ENCODE measurements at places on chromosomes 6 and 20.
A peak's percentile ranks its signal among the peaks of the same experiment; 100 is the strongest.

DNA sequence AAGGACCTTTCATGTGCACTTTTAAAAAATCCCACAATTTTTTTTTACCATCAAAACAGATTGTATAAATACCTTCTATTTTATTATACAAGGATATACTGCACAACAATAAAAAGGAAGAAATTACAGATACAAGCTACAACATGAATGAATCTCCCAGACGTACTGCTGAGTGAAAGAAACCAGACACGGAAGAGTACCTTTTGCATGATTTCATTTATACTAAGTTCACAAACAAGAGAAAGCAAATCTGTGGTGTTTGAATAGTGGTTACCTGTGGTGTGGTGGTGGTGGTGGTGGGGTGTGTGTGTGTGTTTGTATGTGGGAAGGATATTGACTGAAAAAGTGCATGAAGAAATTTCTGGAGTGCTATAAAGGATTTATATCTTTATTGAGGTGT lies 6.8 kb upstream of the PLCB4 start:
- no peak for DNase-seq

DNA sequence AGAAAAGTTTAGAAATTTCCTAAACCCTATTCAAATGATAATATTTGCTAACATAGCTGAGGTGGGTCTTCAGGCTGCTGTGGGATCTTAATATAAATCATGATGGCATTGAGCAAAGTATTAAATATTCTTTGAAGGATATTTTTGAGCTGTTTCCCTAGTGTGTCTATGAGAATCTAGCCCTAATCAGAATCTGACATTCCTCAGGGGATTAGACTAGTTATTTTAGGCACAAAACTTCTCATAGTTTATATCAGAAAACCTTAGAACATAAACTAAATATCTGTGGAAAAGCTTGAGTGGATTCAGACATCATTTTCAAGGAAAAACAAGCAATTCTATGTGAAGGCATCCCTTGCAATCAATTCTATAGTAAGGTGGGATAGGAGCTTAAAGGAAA lies 594.5 kb downstream of the RFPL4B start:
- DNase-seq: no peak

- no peak for DNase-seq
Measured at GRCh38 chr6:149112976-149113375, 204.5 kb upstream of the TAB2 start.

GRCh38 chr6:42417641-42418112 lies 34.0 kb downstream of the TRERF1 start:
- DNase-seq: peak; percentile 75

DNA sequence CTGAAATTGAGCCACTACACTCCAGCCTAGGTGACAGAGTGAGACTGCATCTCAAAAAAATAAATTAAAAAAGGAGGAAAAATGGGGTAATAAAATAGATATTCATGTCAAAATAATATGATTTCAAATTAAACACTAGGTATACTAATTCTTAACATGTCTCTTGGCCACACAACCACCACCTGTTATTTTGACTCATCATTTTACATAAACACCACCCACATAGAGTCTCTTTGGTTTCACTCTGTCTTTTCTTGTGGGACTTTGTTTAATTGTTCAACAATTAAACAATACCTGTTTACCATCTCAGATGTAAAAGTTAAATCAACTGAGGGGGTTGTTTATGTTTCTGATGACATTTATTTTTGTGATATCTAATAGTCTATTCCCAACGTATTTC lies 476.8 kb upstream of the ADGRB3 start:
- DNase-seq: no peak

DNA sequence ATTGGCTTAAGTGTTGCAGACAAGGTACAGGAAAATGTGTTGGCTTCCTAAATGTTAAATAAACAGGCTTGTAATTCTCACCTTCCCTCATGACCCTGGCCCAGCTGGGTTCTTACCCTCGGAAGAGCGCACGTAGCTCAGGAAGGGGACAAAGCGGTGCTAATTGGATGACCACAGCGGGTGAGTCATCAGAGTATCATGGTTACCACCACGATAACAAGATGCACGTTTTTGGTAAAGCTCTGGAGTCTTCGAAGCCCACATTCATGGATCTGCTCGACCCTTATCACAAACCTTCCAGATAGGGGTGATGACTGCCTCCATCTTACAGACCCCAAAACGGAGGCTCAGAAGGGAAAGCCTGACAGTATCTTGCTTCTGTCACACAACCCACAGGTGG lies 32.8 kb downstream of the APCDD1L start:
- no peak for DNase-seq

DNA sequence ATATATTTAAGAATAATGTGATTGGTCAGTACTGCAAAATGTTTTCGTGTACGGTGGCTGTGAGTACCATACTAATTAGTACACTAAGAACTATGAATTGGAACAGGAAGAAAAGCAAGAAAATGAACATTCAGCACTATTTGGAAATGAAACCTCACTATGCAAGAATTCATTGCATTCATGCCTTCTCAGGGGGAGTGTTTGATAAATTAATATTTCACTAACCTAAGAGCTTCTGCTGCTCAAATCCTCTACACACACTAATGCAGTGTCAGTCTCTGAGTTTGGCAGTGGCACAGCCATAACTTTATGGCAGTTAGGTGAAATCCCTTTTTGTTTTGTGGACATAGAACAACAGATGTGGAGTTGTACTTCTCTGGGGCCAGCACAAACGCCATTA lies 60.1 kb downstream of the SLC16A10 start:
- no peak for DNase-seq

- DNase-seq: no peak
Measured at GRCh38 chr6:139981066-139981624, 606.7 kb upstream of the CITED2 start.

- no peak for DNase-seq
Measured at GRCh38 chr6:101824551-101825345, 431.2 kb downstream of the GRIK2 start.

- DNase-seq: no peak
Measured at GRCh38 chr6:1611322-1611571, 1.5 kb downstream of the FOXC1 start.

- DNase-seq: no peak
Measured at GRCh38 chr6:108004861-108005260, 46.9 kb upstream of the SEC63 start.

- no peak for DNase-seq
Measured at GRCh38 chr6:127918506-127919427, 17.9 kb upstream of the THEMIS start.

DNA sequence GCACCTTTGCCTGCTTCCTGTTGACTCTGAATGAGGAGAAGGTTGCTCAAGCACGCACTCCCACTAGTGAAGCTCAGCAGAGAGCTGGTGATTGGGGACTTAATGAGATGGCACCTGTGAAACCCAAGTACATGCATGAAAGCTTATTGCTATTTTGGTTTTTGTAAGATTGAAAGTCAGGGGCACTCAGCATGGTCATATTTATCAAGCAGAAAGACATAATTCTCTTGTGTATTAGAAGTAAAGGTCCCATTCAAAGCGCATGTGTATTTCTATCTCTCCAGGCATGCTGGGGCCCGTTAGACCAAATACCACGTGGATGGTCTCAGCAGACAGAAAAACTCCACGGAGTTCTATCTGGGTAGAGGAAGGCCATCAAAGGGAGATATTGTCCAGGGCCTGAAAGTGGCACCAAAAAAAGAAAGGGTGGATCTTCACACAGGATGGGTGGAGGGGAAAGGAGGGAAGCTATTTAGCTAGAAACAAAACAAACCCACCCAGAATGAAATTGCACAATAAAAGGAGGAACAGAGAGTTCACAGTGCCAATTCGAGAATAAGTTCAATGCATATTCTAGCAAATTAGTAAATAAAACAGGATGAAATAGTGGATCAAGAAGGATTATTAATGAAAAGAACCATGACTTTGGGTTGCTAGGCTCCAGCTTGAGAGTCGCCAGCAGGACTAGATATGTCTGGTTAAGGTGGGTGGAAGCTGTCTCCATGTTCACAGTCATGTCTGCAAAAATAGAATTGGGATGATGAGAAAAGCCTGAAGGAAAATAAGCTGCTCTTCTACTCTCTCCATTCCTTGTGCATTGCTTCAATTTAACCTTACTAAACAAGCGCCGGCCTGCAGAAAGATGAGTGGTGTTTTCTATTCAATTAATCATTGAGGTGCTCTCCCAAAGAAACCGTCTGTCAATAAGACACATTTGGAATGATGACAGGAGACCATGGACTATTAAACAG lies 224.9 kb upstream of the DTNBP1 start:
- no peak for DNase-seq

DNA sequence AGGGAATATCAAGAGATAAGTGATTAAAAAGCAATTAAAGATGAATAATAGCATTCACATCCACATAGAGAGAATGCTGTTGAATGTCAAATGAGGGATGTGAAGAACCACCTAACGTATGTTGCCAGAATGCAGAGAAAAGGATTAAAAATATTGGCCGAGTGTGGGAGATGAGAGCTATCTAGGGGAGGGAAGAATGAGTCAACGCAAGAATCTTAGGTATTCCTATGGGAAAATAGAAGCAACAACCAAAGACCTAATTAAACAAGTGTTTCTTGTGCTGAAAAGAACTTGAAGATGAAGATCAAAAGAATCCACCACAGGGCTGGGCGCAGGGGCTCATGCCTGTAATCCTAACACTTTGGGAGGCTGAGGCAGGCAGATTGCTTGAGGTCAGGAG lies 12.2 kb upstream of the RSPH3 start:
- no peak for DNase-seq

DNA sequence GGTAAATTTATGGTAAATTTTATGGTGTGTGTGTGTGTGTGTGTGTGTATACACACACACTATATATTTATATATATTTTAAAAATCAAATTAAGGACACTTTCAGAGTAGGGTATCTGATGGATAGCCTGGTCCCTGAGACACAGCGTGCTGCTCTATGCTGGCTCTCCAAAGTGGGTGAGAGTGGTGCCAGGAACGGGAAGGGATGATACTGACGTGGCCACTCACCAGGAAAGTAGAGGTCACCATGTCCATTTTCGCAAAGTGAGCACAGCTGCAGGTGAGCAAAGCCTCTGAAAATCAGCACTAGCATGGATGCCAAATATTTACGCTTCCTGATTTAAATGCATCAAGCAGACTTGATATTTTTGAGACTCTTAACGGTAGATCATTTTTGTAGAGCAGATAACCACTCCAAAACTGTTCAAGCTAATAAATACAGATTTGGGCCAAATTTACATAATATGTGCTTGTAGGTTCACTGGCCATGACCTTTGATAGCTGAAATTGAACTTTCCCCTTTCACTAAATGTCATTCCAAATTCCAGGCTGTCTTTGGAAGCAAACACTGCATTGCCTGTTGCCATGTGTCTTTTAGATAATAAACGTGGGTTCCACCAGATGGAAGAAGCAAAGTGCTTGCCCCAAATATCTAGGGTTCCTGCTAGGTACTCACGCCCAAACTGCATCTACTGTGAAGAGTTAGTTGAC lies 116.6 kb downstream of the ATXN1 start:
- DNase-seq: no peak

- no peak for DNase-seq
Measured at GRCh38 chr6:130896249-130896648, 69.0 kb downstream of the SMLR1 start.

DNA sequence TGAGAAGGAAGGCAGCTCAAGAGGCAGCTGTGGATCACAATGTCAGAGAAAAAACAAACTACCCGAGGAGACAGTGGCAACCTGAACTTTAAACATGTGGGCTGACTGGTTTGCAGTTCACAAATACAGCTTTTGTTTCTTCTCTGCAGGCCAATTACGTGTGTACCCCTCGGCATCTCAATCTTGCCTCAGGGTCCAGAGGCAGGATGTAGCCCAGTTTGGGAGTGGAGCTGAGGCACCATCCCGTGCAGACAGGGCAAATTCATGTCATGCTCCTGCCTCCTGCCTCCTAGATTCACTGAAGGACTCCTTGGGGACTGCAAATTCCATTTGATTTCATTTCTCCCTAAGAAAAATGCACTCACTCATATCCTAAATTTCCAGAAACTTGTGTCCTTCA lies 94.2 kb upstream of the KCNK16 start:
- no peak for DNase-seq

DNA sequence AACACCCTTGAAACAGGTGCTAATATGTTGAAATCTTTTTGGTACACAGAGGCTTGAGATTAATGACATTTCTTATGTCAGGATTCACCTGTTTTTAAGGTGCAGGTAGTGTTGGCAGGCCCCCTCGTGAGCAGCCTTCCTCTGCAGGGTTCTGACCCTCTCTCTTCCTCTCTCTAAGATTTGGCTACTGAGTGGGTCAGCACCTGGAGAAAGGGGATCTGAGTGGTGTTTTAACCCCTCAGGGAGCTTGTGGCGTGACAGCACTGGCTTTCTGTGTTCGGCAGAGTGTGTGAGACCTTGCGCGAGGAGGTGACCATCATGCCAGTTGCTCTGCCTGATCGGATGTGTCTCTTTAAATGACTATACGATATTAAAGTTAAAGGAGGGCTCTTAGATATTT lies 37.1 kb downstream of the HIVEP1 start:
- no peak for DNase-seq

- peak; percentile 70 for DNase-seq
Measured at GRCh38 chr6:29653452-29654038, 3.3 kb upstream of the MOG start.

DNA sequence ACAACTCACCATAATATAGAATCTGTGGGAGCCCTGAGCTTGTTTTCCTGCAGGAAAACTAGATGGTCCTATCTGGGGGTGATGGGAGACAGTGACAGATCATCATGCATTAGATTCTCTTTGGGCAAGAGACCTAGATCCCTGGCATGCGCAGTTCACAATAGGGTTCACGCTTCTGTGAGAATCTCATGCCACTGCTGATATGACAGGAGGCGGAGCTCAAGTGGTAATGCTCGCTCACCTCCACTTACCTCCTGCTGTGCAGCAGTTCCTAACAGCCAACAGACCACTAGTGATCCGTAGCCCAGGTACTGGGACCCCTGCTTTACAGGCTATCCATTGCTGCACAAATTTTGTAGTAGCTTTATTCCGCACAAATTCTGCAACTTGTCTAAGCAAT lies 84.5 kb downstream of the HIVEP2 start:
- no peak for DNase-seq

DNA sequence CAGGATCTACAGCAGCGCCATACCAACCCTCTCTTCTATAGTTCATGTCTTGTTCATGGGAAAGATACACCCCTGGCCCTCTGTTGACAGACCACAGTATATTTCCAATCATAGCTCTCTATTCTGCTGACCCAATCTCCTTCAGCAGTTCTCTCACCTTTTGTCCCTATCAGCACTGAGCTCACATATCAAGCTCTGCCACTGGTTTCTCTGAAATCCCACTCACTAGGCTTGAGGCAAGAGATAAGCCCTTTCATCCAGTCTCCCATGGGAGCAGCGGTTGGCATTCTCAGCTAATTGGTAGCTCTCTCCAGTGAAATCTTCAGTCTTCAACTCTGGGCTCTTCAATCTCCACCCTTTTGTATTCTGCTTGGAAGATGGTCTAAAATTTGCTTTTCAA lies 313.4 kb downstream of the GJA1 start:
- no peak for DNase-seq

Data from activated effector memory CD4-positive, alpha-beta T cell treated with anti-CD3 and anti-CD28 coated beads, Interleukin-2, amount 50 U/mL, for 16 hours (primary cell).